ENCODE measurements at places on chromosomes 4 and X. TPM values are rescaled to one million over a fixed set of nuclear protein-coding genes. Genes with fewer than 3 reads are reported as not detected.

NPNT gene
- total RNA-seq = 1.1 TPM

SLC10A4 gene
- not detected for total RNA-seq

NHSL2 gene
- total RNA-seq = 0.45 TPM

CCKAR gene
- total RNA-seq = not detected

TMEM271 gene
- total RNA-seq = not detected

CXorf49B gene
- total RNA-seq = not detected

USP27X gene
- 2.9 TPM for total RNA-seq

TEX13D gene
- total RNA-seq = not detected

GPR78 gene
- total RNA-seq = 1.4 TPM

REELD1 gene
- total RNA-seq = not detected

Data from smooth muscle cell of the coronary artery (primary cell).